Epithelial cell of prostate (primary cell): ENCODE measurements at places on chromosomes 16 and 17.
A peak's percentile ranks its signal among the peaks of the same experiment; 100 is the strongest.

GRCh38 chr17:82567286-82567685, 47.8 kb downstream of the FOXK2 start:
- DNase-seq: no peak

DNA sequence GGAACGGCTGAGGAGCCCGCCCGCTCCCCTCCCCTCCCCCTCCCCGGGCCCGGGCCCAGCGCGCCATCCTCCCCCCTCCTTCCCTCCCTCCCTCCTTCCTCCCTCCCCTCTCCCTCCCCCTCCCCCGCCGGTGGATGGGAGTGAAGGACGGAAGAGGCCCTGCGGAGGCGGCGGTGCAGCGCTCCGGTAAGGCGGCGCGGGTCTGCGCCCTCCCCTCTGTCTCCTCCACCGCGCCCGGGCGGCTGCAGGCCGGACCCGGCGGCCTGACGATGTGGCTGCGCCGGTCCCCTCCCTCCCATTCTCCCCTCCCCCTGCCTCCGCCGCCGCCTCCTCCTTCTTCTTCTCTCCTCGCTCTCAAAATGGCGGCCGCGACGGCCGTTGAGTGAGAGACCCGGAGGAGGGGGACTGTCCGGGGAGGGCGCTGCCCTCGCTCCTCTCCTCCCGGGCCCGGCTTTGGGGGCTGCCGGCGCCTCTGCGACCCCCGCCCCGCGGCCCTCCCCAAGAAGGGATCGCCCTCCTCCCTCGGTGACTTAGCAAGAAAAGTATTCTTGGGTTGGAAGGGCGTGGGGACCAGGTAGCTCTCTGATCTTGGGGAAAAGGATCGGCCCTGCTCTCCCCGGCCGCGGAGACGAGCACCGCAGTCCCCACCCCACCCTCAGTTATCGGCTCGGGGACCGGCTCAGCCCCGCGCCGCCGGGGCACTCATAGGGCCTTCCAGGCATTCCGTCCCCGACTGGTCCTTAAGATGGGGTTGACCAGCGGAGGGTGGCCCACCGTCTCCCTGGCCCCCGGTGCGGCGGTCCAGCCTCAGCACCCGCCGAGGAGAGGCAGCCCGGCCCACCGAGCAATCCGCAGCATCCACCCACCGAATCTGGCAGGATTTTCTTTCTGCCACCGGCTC, 617 bp downstream of the PAFAH1B1 start:
- DNase-seq: peak; percentile 18

DNA sequence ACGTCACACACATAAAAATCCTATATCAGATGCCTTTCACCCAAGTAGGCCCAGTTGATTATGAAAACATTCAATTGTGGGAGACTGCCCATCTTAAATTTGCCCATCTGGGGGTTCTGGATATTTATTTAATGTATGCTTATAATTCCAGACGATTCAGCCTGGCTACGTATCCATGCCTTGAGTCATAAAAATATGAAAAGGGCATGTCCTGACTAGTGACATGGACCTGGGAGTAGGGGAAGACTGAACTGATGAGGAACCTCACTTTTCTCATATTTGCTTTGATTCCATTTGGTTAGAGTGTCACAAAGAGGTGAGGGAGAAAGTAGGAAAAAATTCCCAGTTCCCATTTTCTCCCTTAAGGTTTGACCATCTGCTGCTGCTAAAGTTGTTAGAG, 122.5 kb upstream of the GNAO1 start:
- DNase-seq: peak; percentile 5

DNA sequence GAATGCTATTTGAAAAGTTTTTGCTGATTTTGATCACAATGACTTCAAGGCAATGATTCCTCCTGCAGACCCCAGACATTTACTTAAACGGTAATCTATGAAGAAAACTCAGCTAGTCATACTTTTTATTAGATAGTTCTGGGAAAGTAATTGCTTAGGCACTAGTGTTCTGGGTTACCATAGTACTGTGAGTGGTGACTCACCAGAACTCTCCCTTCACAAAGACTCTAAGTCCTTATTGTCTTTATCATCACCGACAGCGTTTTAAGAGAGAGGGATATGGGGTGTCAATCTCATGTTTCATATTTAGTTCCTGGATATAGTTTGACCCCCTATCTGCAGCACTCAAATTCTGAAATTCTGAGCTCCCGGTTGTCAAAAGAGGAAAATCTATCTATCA, 43.0 kb upstream of the CDH8 start:
- no peak for DNase-seq

DNA sequence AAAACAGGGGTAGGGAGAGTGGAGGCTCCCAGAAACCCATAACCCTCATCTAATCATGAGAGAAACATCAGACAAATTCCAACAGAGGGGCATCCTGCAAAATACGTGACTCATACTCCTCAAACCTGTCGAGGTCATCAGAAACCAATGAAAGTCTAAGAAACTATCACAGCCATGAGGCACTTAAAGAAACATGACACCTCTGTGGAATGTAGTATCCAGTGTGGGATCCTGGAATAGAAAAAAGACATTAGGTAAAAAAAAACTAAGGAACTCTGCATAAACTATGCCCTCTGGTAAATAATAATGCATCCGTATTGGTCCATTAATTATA, 16.4 kb downstream of the CDH5 start:
- DNase-seq: peak; percentile 12

DNA sequence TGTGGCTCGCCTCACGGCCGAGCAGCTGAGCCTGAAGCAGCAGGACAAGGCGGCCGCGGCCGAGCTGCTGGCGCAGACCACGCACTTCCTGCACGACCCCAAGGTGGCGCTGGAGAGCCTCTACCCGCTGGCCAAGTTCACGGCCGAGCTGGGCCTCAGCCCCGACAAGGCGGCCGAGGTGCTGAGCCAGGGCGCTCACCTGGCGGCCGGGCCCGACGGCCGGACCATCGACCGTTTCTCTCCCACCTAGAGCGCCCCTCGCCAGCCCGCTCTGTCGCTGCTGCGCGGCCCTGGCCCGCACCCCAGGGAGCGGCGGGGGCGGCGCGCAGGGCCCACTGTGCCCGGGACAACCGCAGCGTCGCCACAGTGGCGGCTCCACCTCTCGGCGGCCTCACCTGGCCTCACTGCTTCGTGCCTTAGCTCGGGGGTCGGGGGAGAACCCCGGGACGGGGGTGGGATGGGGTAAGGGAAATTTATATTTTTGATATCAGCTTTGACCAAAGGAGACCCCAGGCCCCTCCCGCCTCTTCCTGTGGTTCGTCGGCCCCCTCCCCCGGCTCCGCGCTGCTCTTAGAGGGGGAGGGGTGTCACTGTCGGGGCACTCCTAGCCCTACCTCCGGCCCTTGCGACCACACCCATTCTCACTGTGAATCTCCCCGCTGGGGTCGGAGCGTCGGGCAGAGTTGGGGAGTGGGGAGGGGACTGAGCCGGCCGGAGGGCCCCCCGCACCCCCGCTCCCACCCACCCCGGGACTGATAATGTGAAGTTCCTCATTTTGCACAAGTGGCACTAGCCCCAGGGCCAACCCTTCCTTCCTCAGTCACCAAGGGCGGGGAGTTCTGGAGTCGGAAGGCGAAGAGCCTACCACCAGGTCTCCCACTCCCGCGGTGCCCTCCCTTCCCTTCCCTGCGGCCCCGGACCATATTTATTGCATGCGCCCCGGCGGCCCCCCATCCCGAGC, 4.0 kb downstream of the HIC1 start:
- no peak for DNase-seq

DNA sequence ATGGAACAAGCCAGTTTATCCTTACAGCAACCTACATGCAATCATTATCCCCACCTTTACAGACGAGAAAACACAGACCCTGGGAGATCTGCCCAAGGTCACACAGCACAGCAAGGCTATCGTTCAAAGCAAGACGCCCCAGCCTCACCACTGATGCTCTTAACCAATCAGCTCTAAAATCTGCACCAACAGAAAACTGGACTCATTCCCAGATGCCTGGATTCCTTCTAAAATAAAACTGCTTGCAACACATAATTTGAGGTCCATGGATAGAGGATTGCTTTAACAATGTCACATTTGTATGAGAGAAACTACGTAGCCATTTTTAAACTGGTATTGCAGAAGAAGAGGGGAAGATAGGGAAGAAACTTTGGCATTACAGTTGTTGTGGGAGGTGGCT, 6.8 kb downstream of the COTL1 start:
- no peak for DNase-seq

- DNase-seq: no peak
Observed at GRCh38 chr16:7456211-7456610, 123.6 kb downstream of the RBFOX1 start.

GRCh38 chr17:2383628-2384167, 17.2 kb downstream of the MNT start:
- DNase-seq: no peak
